ENCODE measurements at places on chromosomes 3 and 15.

- no peak overlapping the region for H3K4me3 ChIP-seq
- no peaks in the 10 kb centered on the region for H3K27me3 ChIP-seq
- H3K36me3 ChIP-seq: peaks cover 7% of the 10 kb centered on the region
- peaks cover 11% of the 10 kb centered on the region for H3K4me1 ChIP-seq
- no peak for DNase-seq
- no peak overlapping the region for H3K27ac ChIP-seq
These were observed 29.1 kb downstream of the ANKRD28 start for GRCh38 chr3:15768421-15769255.

DNA sequence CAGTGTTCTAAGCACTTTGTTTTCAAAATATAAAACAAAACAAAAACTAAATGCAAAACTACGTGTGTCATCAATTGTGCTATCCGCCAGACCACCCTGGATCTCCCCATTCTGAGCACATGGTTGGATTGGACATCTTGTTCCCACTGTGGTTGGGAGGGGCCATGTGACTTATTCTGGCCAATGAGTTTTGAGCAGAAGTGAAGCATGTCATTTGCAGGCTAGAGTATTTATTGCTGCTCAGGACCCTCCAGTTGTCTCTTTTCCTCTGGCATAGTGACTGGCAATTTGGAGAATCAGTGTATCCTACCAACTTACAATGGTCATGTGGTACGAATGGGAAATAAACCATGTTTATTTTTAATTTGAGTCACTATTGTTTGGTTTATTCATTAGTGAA lies 70.2 kb upstream of the ST8SIA2 start:
- no peak overlapping the region for H3K4me3 ChIP-seq
- H3K27ac ChIP-seq: no peak overlapping the region
- DNase-seq: no peak
- no peaks in the 10 kb centered on the region for H3K36me3 ChIP-seq

DNA sequence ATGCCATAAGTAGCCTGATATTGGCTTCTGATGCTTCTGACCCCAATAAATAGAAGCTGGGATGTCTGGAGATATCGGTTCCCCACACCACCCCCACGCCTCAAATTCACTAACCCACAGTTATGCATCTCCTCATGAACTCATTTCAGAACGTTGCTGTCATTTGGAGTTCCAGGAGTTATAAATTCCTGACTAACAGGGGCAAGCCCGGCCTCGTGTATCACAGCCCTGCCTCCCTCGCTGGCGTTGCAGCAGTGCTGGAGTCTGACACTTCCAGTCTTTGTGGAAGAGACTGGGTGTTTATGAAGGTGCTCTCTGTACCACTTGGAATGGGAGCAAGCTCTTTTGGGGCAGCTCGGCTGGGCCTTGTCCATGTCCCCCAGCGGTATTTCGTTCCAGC lies 101.0 kb downstream of the ANP32A start:
- H3K4me1 ChIP-seq: no peaks in the 10 kb centered on the region
- H3K27ac ChIP-seq: no peak overlapping the region
- H3K36me3 ChIP-seq: no peaks in the 10 kb centered on the region
- H3K27me3 ChIP-seq: peaks cover 63% of the 10 kb centered on the region

- no peaks in the 10 kb centered on the region for H3K27me3 ChIP-seq
- no peaks in the 10 kb centered on the region for H3K4me1 ChIP-seq
- DNase-seq: no peak
- H3K27ac ChIP-seq: no peak overlapping the region
- H3K36me3 ChIP-seq: no peaks in the 10 kb centered on the region
These were observed 120.4 kb downstream of the ZIC1 start for GRCh38 chr3:147529551-147529950.

- no peaks in the 10 kb centered on the region for H3K36me3 ChIP-seq
- no peak for DNase-seq
- H3K4me3 ChIP-seq: no peak overlapping the region
These were observed 856 bp downstream of the NPAP1 start for GRCh38 chr15:24676431-24676830.

GRCh38 chr3:197349368-197349767 lies 51.0 kb upstream of the DLG1 start:
- H3K4me1 ChIP-seq: no peaks in the 10 kb centered on the region
- no peaks in the 10 kb centered on the region for H3K36me3 ChIP-seq
- peaks cover 34% of the 10 kb centered on the region for H3K27me3 ChIP-seq

GRCh38 chr15:73476704-73477216 lies 33.8 kb downstream of the REC114 start:
- peaks cover 2% of the 10 kb centered on the region for H3K36me3 ChIP-seq
- H3K4me3 ChIP-seq: no peak overlapping the region
- H3K27ac ChIP-seq: no peak overlapping the region
- DNase-seq: no peak
- peaks cover 33% of the 10 kb centered on the region for H3K27me3 ChIP-seq

DNA sequence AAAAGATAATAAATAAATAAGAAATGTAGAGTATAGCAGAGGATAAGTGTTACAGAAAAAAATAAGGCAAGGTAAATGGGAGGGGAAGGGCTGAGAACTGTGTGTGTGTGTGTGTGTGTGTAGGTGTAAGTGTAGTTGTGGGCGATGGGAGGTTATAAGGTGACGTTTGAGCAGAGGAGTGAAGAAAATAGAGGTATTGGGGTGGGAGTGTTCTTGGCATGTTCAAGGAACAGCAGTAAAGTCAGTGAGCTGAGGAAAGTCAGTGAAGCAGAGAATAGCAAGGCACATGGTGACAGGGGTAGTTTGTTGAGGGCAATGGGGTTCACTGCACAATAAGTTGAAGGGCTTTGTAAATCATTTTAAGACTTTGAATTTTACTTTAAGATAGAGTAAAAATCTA lies 30.9 kb upstream of the ZNF148 start:
- no peaks in the 10 kb centered on the region for H3K36me3 ChIP-seq
- peaks cover 32% of the 10 kb centered on the region for H3K27me3 ChIP-seq
- no peaks in the 10 kb centered on the region for H3K4me1 ChIP-seq
- DNase-seq: no peak

- no peaks in the 10 kb centered on the region for H3K36me3 ChIP-seq
- no peaks in the 10 kb centered on the region for H3K27me3 ChIP-seq
- H3K4me1 ChIP-seq: peaks cover 12% of the 10 kb centered on the region
- no peak overlapping the region for H3K4me3 ChIP-seq
These were observed 120.9 kb downstream of the ATP10A start for GRCh38 chr15:25742041-25742730.

DNA sequence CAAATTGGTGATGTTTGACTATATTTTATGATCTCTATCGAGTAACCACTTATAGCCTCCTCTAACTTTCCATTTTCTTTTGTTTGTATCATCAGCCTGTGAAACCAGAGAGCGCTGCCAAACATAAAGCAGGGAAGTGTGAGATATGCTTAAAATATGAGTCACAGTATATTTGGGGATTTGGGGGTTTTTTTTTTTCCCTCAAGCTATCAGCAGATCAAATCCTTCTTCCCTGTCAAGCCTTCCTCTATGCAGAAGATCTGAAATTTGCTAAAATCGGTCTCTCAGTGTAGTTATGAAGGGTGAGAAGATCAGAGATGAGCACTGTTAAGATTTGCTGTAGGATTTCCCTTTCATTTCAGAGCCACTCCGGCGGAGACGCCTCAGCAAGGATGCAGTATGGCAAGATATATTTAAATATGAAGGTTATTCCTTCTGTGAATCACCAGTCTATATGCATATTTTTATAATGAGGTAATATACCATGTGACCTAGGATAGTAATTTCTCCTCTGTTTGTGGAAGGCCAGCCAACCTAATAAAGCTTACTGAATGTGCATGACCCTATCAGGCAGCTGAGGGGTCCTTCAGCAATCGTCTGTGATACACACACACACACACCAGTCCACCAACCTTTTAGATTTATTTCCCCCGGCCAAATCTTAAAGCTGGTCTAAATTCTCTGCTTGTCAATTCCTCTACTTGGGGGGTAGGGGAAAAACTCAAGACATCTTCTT lies 474.1 kb downstream of the FOXP1 start:
- peaks cover 46% of the 10 kb centered on the region for H3K4me1 ChIP-seq
- H3K36me3 ChIP-seq: peaks cover 53% of the 10 kb centered on the region
- H3K4me3 ChIP-seq: no peak overlapping the region
- H3K27ac ChIP-seq: peak overlapping the region; percentile 51

GRCh38 chr15:72562878-72563277 lies 88.7 kb downstream of the ARIH1 start:
- no peak for DNase-seq
- no peaks in the 10 kb centered on the region for H3K27me3 ChIP-seq
- peak overlapping the region; percentile 41 for H3K27ac ChIP-seq
- H3K36me3 ChIP-seq: peaks cover 47% of the 10 kb centered on the region

DNA sequence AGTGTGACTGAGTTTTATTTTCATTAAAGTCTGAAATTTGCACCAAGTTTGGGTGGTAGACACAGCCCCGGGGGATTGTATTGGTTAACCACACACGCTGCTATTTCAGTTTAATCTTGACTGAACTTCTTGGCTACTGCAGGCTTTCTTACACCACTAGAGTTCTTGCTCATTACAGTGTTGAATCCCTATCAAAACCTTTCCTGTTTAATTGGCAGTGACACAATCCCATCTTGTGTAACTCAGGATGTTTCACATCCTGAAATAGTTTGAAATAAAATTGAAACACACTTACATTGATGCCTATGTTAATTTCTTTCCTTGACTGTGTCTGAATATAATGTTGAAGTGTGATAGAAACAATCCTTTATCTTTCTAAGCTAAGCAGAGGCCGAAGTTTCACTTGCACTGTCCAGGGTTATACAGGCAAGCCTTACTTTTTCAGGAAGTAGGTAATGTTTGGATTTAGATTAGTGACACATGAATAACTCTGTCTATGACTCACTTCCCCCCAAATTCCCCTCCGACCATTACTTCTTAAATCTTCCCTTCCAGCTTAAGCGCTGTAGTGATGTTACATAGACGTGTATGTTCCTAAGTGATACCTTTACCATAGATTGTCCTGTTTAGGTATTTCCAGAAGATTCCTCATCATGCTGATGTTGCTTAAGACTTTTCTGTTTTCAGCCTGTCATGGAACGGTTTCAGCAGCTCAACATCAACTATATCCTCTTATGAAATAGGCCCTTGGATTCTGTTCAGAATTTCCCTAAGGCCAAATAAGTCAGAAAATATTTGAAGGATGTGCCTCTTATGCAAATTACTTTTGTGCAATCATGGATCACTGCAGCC lies 16.8 kb downstream of the ATG7 start:
- peaks cover 70% of the 10 kb centered on the region for H3K4me1 ChIP-seq
- H3K27me3 ChIP-seq: no peaks in the 10 kb centered on the region
- peak overlapping the region; percentile 98 for H3K27ac ChIP-seq
- peaks cover 16% of the 10 kb centered on the region for H3K36me3 ChIP-seq
- no peak for DNase-seq
- peak overlapping the region; percentile 39 for H3K4me3 ChIP-seq

GRCh38 chr15:62059816-62060112 lies 483 bp downstream of the VPS13C start:
- H3K36me3 ChIP-seq: peaks cover 15% of the 10 kb centered on the region
- H3K27ac ChIP-seq: peak overlapping the region; percentile 98
- peak; percentile 54 for DNase-seq
- peak overlapping the region; percentile 93 for H3K4me3 ChIP-seq

DNA sequence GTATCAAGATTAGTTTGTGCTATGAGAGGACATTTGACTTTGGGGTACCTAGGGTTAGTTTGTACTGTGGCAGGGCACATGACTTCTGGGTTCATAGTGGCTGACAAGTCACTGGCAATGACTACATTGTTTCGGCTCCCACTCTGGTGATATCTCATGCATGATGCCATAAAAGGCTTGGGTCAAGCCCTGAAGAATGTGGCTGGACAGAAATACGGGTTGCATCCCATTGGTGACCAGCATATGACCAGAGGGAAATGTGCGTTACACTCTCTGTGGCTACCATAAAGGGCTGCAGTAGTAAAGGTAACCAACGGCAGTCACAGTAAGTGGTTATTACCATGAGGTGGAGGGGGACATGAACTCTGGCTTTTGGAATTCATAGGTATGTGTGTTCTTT lies 18.4 kb downstream of the THOC7 start:
- H3K27me3 ChIP-seq: no peaks in the 10 kb centered on the region
- no peak overlapping the region for H3K4me3 ChIP-seq

- no peak overlapping the region for H3K27ac ChIP-seq
- peaks cover 50% of the 10 kb centered on the region for H3K4me1 ChIP-seq
- H3K36me3 ChIP-seq: peaks cover 5% of the 10 kb centered on the region
These were observed 429 bp upstream of the LOXL1 start for GRCh38 chr15:73925848-73926218.

DNA sequence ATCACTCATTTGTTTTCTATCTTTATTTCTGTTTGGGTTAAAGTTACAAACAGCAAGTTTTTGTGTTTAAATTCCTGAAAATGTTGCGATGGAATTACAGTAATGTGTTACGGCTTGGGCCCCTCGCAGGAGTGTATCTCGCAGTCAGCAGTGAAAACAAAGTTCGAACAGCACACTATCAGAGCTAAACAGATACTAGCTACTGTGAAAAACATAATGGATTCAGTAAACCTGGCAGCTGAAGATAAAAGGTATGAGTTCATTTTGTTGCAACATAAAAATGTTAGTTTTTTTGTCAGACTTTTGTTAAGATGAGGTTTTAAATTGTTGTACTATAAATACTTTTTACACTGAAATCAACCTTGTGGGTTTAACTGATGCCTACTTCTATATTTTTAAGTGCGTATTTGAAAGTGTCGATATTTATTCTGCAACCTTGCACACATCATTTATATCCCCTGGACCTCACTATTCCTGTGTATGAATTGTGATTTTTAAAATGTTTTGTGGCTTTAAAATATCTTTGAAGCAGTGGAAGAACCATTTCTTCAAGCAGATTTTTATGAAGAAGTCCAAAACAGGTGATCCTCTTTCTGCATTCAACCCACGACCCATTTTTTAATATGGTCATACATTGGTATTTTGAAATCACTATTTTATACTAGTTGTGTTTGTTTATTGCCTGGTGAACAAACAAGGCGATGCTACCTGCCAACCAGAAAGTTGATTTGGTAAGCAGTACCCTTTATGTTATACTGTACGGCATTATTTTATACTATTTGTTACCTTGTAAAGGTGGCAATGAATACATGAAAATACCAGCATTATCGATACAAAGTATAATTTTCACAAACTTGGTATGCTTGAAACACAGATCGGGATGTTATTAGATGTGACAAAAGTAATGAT lies 27.8 kb downstream of the MFN1 start:
- no peak for DNase-seq
- H3K4me1 ChIP-seq: no peaks in the 10 kb centered on the region
- no peak overlapping the region for H3K4me3 ChIP-seq
- H3K27ac ChIP-seq: no peak overlapping the region
- H3K36me3 ChIP-seq: peaks cover 55% of the 10 kb centered on the region

DNA sequence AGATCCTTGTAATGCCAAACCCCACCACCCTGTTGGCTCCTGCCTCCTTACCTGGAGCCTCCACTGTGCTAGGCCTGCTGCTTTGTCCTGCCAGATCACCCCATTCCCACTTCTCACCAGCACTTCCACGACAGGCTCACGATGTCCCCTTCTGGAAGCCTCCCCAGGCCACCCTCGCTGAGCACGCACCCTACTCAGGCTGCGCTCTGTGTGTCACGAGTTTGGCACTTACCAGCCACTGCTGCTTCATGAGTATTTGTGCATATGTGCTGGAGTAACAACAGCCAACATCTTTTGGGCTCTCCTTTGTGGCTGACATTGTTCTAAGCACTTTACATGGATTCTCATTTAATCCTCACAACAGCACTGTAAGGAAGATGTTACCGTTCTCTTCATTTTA lies 58.1 kb downstream of the PDIA5 start:
- no peak overlapping the region for H3K4me3 ChIP-seq
- H3K27ac ChIP-seq: no peak overlapping the region
- no peak for DNase-seq
- H3K4me1 ChIP-seq: no peaks in the 10 kb centered on the region
- H3K36me3 ChIP-seq: no peaks in the 10 kb centered on the region

All from central memory CD8-positive, alpha-beta T cell (primary cell).